Ascending aorta (tissue), 2 donors: ENCODE measurements at places on chromosomes 5 and 9.

DNA sequence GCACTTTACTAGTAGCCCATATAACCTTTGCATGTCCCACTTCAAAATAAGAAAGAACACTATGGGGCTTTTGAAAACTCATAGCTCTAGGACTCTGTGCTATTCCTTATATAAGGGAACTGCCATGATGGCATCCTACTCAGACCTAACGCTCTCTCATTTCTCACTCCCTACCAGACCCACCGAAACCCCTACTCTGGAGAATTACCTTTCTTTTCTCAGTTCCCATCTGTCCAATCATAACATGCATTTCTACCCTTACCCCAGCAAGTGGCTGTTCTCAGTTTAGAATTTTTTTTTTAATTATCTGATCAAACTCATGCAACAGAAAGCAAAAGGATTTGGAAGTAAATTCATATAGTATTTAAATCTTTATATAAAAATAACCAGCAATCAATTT is 27.3 kb downstream of the CARNMT1 start:
- DNase-seq, result no peak

DNA sequence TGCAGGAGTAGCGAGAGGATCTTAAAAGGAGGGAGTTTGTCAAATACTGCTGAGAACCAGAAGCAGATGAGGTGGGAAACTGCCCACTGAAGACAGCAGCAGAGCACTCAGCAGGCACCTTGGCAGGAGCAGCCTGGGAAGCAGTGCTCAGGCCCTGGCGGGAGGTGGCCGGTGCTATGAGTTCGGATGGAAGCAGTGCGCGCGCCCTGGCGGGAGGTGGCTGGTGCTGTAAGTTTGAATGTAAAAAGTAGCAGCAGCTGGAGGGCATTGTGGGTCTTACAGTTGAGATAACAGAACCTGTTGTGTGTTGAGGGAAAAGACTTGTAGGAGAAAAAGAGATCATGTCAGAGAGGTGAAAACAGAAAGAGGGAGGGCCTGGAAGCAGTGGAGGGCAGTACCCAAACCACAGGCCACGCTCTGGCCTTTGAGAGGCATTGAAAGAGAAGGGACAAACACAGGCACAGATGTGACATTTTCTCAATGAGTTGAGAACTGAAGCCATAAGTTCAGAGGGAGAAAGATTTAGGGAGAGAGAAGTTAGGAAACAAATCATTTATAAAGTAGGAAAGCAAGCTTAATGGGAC is 130.9 kb downstream of the ERCC6L2 start:
- DNase-seq, result no peak

- no peak for DNase-seq
Observed at GRCh38 chr5:37576552-37576951, 197.4 kb downstream of the WDR70 start.

DNA sequence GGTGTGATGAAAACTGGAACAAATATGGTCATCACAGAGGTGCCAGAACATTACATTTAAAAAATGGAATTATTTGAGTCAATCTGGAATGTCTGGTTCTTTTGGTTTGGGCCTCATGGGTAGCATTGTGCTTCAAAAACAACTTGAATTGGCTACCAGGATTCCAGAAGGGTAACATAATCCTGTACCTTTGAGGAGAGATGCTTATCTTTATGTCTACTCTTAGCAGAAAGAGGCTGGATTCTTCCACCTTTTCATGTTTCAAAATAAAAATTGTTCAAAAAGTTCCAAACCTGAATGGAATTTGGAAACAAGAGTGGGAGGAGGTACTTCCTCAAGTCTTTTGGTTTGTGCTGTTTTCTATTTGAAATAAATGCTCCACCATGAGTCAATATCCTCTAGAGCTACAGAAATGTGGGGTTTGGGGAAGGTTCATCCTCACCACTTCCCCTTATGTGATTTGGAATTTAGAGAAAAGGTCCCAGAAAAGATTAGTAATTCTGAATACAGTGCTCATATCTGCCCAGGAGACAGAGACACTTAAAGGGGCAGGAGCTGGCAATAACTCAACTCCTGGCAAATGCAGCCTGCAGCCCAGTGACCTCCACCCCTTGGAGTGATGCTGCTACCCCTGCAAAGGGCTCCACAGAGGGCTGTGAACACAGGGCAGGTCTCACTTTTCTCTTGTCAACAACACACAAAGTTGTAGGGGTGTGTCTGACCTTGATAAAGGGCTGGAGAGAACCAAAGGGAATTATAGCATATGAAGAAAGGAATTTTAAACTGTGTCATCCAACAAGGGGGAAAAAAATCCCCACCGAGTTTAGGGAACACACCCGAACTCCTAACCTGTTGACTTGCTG is 272.8 kb downstream of the CWC27 start:
- DNase-seq, result peak; percentile 64

GRCh38 chr5:6218517-6218916 is 159.8 kb downstream of the MED10 start:
- DNase-seq, result no peak

DNA sequence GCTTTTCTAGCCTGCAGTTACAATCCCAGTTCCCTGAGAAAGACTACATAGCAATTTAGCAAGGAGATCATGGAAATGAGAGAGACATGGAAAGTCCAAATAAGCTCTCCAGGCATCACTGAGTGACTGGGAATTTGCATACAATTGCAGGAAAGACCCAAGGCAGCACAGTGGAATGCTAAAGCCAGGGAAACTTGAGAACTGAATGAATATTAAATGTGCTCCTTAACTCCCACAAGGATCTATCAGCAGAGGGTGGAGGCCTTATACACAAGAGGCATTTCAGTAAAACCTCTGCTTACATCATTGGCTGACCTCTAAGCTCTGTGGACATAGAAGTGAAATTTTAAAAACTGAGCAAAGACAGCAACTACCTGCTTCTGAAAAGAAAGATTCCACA is 355.6 kb upstream of the DAB2 start:
- DNase-seq, result no peak

GRCh38 chr5:42592401-42593140 is 164.0 kb upstream of the CCDC152 start:
- no peak for DNase-seq

DNA sequence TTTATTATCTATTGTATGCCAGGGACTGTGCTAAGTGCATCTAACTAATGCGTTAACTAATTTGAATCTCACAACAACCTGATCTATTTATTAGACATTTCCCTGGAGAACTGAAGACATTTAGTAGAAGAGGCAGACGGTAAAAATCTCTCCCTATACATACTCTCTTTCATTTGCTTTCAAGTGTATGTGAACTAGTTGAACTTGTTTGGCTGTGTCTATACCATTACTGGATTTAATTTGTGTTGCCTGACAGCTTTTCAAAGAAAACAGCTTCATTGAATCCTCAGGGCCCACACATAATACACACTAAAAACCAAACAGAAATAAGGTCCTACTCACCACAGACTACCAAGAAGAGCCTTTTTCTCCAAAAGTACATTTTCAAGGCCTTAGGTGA is 133.6 kb upstream of the NR3C1 start:
- no peak for DNase-seq

DNA sequence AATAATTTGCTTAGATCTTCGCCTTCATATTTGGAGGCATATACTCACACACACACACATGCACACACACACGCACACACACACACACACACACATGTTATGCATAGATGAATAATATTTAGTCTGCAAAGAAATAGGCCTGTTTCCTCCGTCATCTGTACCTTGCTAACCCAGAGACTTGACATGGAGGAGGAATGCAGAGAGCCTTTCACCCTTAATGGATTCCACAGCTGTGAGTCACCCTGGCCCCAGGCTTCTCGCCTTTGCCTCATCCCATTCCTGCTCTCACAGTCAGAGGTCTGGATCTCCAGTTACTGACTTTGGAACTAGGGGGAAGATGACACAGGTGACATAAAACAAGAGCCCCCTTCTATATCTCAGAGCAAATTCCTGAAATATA is 29.7 kb downstream of the ZNF462 start:
- no peak for DNase-seq

DNA sequence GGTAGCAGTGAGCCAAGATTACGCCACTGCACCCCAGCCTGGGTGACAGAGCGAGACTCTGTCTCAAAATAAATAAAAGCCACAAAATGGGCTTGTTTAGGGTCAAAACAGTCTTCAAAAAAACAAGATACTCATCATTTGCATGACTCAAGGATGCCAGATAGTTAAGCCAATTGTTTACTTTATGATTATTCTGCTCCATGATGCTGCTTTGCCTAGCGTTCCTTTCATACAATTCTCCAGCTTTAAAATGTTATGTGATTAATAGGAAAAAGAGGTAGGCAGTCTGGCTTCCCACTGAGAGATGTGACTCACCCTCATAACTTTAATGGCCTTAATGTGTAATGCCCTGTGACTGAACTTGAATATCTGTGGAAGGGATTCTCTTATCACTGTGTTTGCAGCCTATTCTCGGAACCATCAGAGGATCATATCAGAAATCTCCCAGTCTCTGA is 364.6 kb upstream of the TRPC7 start:
- DNase-seq, result no peak

- DNase-seq, result no peak
Observed at GRCh38 chr9:13383216-13383615, 103.7 kb upstream of the MPDZ start.

DNA sequence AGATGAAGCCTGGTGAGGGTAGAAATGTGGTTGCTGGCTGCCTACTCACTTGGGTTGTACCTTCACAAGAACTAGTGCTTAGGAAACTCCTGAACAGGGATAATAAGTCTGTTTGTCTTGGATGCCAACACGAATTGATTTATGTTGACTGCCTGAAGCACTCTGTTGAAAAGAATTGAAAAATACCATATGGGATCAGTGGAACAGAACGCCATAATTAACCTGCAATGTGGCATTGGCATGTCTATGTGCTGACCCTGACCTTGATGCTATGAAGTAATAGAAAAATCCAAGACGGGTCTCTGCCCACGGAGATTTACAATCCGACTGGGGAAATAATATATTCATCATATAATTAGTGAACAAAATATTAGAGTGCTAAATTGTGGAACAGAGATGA is 10.5 kb downstream of the LIX1 start:
- DNase-seq, result no peak

GRCh38 chr5:93421468-93421867 is 159.6 kb downstream of the NR2F1-AS1 start:
- no peak for DNase-seq

DNA sequence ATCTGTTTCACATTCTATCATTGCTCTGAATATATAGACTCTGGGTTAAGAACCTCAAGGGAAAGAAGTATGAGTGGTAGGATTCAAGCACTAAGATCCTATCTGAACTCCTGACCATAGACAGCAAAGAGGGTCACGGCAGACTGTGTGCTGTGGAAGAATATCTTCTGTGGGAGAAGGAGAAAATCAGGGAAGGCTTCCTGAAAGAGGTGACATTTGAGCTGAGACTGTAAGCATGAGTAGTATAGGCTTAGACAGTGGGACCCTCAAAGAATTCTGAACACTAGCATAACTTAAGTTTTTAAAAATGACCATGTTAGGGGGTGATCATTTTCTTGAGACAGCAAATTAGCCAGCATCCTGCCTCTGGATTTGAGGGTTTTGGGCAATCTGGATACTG is 3.9 kb downstream of the FRRS1L start:
- no peak for DNase-seq

DNA sequence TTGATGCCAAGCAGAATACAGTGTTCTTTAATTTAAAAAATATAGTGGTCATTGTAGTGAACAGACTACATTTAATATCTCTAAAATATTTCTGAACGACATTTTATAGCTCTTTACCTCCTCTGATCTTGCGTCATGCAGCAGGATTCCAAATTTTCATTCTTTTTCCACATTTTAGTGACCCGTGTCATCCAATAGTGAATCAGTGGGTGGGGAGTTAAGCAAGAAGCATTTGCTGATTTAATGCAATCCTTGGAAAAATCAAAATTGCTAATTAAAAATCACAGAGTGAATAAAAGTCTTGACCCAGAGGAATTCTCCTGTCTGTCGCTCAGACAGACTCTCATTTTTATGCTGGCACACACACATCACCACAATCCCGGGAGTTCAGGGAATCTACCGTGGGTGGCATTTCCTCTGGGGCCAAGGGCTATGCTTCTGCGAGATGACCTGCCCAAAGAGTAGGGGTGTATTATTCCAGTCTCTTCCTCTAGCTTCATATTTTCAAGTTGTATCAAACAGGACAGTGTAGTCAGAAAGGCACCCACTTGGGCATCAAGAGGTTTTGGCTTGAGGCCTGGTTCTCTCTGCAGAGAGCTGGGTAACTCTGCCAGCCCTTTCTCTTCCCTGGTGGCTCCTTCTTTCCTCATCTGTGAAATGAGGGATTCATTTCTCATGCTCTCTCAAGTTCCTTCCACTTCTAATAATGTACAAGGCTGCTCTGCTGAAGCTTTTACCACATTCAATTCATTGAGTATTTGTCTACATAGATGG is 24.8 kb upstream of the OTP start:
- DNase-seq, result no peak

DNA sequence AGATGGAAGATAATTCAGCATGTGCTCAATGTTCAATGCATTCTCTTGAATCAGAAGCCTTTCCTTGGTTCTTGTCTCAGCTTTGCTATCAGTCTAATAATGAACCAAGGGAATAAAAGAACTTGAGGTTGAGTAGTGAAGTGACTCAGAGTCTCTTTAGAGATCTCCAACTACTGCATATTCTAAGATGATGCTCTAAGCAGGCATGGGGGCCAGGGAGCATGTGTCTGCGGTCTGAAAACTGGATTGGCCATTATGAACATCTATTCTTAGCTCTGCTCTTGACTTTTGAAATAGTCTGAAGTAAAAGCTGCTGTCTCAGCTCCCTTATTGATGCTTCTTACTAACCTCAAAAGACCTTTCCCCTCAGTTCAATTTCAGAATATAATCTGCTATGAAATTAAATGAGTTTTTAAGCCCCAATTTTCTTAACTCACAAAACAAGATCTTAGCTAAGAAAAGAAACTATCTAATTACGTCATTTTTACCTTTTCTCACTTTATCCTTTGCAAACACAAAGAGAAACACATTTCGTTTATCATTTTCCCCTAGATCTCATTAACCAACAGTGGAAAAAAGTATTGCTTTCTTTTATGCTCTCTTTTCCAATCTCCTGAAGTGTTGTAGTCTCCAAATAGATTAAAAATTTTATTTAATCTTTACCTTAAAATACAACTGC is 44.8 kb downstream of the PLCXD3 start:
- no peak for DNase-seq

GRCh38 chr5:115599502-115599901 is 2.8 kb downstream of the TICAM2 start:
- DNase-seq, result peak; percentile 13

- DNase-seq, result no peak
Observed at GRCh38 chr9:72407114-72407513, 42.1 kb upstream of the ZFAND5 start.

GRCh38 chr5:102857076-102857818 is 102.1 kb downstream of the PAM start:
- DNase-seq, result no peak

GRCh38 chr9:22308177-22308576 is 138.4 kb upstream of the DMRTA1 start:
- no peak for DNase-seq

- DNase-seq, result no peak
Observed at GRCh38 chr9:21244836-21245235, 5.0 kb upstream of the IFNA14 start.

- DNase-seq, result no peak
Observed at GRCh38 chr5:59184769-59185168, 601.9 kb downstream of the RAB3C start.
